ENCODE measurements at places on chromosomes 5 and 9. TPM values are rescaled to one million over a fixed set of nuclear protein-coding genes. Genes with fewer than 3 reads are reported as not detected.

SUSD3 gene
- polyA plus RNA-seq: 0.18 TPM

TMEM252 gene
- not detected for polyA plus RNA-seq

JMY gene
- 0.97 TPM for polyA plus RNA-seq

SGCD gene
- polyA plus RNA-seq: not detected

IFNB1 gene
- polyA plus RNA-seq: not detected

ADRB2 gene
- 10.8 TPM for polyA plus RNA-seq

CYLC2 gene
- not detected for polyA plus RNA-seq

C6 gene
- polyA plus RNA-seq: not detected

IL13 gene
- polyA plus RNA-seq: not detected

PCDHB12 gene
- not detected for polyA plus RNA-seq

NSA2 gene
- polyA plus RNA-seq: 100.0 TPM

TAF11L13 gene
- not detected for polyA plus RNA-seq

- no peak for DNase-seq
Measured at GRCh38 chr5:110836851-110837250, 98.0 kb downstream of the SLC25A46 start.

DNA sequence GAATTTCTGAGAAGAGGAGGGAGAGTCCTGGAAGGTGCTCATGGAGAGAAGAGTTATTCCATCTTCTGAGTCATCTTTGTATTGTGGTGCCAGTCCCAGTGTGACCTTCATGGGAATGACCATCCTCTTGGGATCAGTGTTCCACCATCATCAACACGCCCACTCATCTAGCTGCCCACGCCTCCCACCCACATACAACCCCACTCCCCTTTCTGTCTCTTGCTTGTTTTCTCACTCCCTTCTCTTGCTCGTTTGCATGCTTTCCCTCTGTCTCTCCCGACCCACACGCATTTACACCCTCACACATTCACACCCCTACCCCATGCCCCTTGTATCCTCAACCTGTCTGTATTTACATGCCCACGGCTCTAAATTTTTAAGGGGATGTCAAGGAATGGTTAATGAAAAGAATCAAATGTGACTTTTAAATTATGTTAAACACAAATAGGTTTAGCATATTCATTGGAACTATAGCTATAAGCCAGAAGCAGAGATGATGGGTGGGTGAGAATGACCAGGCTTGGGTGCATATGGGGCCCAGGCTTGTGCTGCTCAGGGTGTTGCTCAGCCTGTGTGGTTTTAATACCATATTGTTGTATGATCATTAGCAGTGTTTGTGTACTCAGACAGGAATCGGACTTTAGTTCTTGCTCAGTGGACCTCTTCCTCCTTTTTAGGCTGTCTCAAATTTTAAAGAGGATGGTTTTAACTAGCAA lies 160.4 kb downstream of the ARHGAP26 start:
- no peak for DNase-seq

GRCh38 chr5:146582051-146582596 lies 66.1 kb upstream of the GPR151 start:
- DNase-seq: no peak

GRCh38 chr5:112635771-112636731 lies 101.6 kb upstream of the APC start:
- DNase-seq: no peak

GRCh38 chr9:134483361-134484184 lies 157.3 kb downstream of the RXRA start:
- no peak for DNase-seq

DNA sequence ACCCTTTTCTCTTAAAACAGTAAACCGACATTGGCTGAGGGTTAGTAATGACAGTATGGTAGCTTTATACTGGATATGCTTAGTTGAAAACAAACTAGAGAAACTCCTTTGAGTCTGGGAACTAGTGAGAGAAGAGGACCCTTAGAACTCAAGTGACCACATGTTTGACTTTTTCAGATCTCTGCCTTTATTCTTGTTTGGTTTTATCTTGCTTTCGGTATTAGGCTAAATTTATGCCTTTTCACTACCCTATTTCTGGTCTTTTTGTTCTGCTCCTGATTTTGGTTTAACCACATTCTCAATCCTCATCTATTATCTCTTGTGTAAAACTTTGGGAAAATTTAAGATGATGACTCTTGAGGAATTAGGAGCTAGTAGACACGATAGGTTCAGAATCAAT lies 11.0 kb downstream of the SNAPC3 start:
- no peak for DNase-seq

- no peak for DNase-seq
Measured at GRCh38 chr5:126364206-126364902, 58.9 kb upstream of the GRAMD2B start.

DNA sequence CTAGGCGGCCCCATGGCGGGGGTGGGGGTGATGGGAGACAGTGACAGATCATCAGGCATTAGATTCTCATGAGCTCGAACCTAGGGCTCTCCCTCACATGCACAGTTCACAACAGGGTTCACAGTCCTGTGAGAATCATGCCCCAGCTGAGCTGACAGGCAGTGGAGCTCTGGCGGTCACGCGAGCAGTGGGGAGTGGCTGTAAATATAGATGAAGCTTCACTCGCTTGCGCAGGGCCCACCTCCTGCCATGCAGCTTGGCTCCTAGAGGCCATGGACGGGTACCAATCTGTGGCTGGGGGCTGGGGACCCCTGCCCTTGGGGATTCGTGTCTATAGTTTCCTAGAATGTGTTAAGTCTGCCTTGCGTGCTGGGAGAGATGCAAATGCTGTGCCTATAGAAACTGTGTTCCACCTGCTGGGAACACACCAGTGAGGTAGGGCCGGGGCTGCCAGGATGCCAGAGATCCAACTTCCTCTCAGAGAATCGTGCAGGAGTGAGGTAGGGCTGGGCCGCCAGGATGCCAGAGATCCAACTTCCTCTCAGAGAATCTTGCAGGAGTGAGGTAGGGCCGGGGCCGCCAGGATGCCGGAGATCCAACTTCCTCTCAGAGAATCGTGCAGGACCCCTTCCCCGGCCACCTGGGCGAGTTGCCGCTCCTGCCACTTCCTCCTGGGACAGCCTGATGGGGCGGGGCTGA lies 14.1 kb upstream of the EXOC3 start:
- no peak for DNase-seq

- DNase-seq: no peak
Measured at GRCh38 chr5:170347022-170347567, 42.1 kb downstream of the KCNMB1 start.

GRCh38 chr5:129496421-129496820 lies 36.3 kb downstream of the ADAMTS19 start:
- no peak for DNase-seq

GRCh38 chr9:130343445-130343918 lies 77.9 kb downstream of the HMCN2 start:
- no peak for DNase-seq

- DNase-seq: no peak
Measured at GRCh38 chr5:953535-954449, 54.8 kb upstream of the NKD2 start.

DNA sequence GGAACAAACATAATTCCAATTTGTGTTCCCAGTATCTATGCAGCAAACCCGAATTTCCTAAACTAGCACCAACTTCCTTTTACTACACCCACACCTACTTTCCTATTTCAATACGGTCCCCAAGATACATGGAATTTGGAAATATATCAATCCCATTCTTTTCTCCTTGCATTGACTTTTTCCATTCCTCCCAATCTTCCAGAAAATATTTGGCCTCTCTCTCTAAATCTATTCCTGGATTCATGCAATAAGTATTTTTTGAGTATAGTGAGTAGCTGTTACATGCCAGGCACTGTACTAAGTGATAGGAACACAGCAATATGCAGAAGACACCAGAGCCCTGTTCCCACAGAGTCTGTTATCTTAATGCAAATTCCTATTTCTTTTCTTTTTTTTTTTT lies 216.2 kb upstream of the PIK3R1 start:
- no peak for DNase-seq

GRCh38 chr5:152405145-152405544 lies at the start of gene NMUR2:
NMUR2 (minus strand) TSS chr5:152405279; CDS start chr5:152405113, 166 bp downstream.
- no peak for DNase-seq

DNA sequence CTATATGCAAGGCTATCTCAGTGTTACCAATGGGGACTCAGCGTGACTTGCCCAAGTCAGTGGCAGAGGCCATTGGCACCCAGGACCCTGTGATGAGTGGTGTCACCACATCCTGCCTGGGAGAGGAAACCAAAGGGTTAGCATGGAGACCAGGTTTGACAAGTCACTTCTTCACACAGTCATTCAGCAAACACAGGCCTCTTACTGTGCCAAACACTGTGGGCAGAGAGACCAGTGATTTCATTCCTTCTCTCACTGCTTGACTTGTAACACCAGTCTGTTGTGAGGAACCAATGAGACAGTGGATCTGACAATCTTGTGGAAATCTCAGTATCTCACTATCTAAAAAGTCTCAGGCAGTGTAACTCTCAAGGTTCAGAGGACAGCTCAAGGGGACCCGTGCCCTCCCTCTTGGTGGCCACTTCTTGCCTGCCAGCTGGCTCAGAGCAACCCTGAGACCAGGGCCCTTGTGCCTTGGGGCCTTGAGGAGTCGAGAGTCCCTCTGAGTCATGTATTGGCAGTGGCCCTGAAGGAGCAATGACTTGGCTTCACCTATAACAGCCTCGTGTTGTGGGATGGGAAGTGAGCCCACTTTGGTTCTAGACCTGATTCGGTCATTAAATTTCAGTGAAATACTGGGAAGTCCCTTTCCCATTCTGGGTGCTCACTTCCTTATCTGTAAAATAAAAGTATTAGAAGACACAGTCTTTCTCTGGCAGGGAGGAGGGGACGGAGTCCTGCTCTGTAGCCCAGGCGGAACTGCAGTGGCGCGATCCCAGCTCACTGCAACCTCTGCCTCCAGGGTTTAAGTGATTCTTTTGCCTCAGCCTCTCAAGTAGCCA lies 1.6 kb downstream of the FABP6 start:
- peak; percentile 36 for DNase-seq

DNA sequence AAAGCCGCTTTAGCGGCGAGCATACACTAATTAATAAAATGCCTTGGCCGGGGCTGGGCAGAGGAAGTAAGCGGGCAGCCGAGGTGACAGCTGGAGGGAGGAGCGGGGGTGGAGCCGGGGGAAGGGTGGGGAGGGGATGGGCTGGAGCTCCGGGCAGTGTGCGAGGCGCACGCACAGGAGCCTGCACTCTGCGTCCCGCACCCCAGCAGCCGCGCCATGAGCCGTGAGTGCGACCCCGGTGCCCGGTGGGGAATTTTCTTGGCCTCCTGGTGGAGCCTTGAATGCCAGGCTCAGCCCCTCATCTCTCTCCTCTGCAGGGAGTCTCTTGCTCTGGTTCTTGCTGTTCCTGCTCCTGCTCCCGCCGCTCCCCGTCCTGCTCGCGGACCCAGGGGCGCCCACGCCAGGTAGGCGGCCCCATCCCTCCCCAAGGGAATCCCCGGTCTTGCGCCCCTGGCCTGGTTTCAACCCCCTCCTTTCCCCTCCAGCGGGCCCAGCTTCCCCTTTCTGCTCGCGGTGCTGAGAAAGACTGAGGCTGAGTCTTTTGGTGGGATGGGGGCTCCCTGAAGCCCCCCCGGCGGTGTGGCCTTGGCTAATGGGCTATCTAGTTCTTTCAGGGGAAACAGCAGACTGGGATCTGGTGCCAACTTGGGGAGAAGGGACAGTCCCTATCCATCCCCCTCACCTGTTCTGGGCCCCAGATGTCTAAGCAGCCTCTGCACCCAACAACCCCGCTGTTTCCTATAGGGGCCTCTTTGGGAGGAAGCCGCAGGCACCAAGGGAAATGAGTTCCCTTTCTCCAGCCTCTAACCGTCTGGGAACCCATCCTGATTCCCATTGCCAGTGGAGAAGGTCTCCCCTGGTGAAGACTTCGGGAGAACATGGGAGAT lies at the start of gene PTGS1:
Gene PTGS1, plus strand, starts transcription at position 156 of the 887 bp plus-strand sequence. Its CDS starts 61 bp downstream, at position 217.
- DNase-seq: no peak

DNA sequence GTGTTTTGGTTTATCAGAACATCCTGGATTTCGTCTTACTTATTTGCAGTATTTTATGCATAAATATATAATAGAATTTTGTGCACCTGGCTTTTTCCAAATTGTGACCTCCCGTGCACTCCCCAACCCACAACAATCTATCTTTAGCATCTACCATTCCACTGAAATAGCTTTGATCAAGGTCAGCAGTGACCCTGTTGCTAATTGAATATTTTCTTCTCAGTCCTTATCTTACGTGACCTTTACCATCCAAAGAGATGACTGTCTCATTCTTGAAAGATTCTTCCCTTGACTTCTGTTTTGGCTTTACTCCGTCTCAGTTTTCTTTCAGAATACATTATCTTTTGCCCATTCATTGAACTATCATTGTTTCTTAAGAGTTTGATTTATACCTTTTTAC lies 18.4 kb downstream of the NDUFS4 start:
- no peak for DNase-seq

DNA sequence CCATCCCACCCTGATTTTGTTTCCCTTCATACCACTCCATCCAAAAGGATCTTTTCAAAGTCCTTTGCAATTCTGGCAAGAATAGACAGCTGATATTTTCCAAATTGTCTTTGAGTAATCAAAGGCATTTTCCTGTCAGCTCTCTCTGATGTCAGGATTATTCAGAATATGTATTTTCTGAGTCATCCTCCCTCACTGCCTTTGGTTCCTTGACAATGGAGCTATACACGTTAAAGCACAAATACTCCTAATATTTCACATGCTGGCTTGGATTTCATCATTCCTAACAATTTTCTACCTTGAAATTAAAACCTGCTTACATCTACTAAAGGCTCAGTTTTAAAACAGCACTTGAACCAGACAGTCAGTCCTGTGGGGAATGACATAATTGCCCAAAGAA lies 379.4 kb downstream of the GADD45G start:
- DNase-seq: peak; percentile 78

DNA sequence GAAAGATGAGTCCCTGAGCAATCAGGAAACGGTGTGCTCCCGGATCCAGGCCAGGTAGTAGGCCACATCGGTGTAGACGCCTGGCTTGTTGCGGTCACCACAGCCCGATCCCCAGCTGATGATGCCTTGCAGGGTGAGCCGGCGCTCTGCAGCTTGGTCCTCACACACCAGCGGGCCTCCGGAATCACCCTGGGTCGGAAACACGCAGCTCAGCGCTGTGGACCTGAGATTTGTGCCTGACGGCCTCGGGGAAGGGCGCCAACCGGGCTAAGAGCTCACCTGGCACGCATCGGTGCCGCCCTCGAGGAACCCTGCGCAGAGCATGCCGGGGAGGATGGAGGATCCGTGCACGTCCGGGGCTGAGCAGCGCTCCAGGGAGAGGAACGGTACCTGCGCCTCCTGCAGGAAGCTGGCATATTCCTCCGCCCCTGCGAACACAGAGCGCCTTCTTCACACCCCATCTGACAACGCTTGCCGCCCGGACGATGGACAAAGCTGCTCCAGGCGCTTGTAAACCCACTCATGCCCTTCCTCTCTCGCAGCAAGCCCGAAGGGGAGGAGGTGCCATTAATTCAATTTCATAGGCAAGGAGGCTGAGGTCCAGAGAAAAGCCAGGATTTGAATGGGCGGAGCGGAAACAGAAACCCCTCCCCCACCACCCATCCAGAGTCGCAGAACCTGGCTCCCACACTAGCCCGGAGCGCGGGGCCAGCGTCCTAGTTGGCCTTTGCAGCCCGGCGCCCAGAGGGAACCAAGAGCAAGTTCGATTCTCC lies 2.0 kb upstream of the PFN3 start:
- DNase-seq: peak; percentile 68

DNA sequence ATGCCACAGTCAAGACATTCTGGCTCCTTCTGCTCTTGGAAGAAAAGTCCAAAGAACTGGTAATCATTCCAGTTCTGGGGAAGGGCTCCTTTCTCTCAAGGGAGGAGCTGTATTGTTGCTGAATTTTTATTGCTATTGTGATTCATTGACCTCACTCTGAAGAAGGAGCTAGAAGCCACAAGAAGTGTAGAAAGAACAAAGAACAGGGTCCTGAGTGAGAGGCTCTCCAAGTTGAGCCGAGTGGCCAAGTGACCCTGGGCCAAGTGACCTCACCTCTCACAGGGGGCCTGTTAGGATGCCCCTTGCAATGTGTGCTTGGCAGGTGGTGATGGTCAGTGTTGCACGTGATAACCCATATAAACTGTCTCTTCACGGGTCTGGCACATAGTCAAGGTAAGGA lies 173.3 kb downstream of the FGF18 start:
- DNase-seq: no peak

All from foreskin keratinocyte (primary cell).